ENCODE measurements at places on chromosomes 7 and 10. TPM values are rescaled to one million over a fixed set of nuclear protein-coding genes. Genes with fewer than 3 reads are reported as not detected.

DNA sequence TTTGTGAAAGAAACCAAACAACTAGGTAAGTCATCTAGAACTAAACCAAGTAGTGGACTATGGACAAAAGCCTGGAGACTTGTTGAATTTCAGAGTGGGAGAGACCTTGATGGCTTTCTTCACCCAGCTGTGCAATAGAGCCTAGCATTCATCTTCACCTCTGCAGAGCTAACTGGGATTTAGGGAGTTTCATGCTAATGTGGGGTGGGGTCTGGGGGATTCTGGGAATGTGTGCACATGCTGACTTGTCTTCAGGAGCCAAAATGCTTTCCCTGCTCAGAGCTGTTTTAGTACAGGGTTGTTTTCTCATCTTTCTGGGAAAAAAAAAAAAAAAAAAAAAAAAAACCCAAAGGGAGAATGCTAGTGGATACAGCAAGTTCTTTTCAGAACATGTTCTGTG lies 81.3 kb upstream of the ARHGAP21 start:
- no peak for DNase-seq

DNA sequence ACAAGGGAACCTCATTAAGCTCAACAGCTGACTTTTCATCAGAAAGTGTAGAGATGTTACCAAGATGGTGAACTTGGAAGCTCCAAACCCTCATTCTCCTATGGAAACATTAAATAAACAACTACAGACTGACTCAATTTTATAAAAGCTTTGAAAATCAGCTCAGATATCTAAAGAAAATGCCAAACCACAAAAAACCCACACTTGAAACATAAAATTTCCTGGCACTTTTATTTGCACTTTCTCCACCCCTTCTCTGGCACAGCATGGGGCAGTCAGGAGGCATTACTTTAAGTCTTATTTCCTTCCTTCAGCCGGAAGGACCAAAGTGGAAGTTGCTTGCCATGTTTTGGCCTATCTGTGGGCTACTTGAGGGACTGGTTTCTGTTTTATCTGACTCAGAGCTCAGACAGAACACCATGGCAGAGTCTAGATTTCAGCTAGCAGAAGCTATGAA lies 114.7 kb downstream of the ODAD2 start:
- no peak for DNase-seq

The AFAP1L2 gene
- 1.8 TPM for total RNA-seq

DNA sequence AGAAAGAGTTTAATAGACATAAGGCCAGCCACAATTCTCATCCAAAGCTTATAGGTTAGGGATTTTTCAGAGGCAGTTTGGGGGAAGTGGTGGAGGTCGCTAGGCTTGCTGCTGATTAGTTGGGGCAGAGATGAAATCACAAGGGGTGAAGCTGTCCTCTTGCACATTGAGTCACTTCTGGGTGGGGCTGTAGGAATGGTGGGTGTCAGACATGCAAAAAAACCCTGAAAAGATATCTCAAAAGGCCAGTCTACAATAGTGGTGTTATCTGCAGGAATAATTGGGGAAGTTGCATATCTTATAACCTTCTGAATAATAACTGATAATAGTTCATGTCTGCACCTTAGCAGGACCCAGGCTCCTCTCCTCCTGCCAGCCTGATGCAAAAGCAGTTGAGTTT lies 2.1 kb downstream of the FAM24B start:
- no peak for DNase-seq

DNA sequence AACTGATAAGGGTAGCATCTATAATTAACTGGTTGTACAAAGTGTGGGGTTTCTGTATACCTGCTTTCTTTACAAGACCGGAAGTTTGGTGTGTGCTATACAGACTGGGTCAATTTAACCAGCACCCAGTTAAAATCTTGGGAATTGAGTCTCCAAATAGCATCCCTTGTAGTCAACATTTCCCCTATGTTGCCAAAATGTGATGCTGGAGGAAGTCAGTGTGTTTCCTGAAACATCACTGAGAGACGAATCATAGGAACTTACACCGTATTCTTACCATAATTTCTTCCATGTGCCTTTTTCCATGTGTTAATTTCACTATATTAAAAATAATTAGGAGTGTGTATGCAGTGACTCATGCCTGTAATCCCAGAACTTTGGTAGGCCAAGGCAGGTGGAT lies 1.7 kb downstream of the AKR1C4 start:
- no peak for DNase-seq

DNA sequence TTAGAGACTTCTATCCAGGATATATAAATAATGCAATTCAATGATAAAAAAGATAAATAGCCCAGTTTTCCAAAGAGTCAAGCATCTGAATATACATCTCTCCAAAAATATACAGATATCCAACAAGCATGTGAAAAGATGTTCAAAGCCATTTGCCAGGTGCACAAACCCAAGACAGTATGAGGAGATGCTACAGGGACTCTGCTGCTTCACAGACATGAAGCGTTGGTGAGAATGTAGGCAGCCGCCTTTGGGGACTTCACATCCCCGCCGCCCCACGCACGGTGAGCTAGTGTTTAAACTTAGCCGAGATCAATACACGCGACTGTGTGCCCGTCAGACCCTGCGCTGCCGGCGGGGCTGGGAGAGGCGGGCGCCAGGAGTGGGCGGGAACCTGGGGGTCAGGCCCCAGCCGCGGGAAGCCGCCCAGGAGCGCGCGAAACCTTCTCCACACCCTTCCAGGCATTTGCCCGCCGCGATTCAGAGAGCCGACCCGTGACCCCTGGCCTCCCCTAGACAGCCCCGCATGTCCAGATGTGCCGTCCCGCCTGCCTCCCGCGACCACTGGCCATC lies 927 bp upstream of the ALOX5 start:
- DNase-seq: peak; percentile 38
